ENCODE measurements at places on chromosomes 3 and 15.

DNA sequence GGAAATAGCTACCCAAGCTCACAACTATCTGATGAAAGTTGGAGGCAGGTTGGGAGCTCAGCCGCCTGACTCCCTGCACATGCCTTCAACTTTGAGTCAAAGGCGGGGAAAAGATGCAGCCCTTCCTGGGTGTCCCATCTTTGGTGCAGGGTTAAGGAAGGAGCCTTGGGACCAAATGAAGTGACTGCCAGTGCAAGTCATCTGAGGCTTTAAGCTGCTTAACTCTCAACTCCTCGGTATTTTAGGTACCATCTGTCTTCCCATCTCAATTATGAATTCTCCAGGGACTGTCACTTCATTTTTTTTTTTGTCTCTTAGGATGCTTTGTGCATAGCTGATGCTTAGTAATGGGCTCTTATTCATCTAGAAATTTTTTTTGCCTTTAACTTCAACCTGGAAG lies 408.8 kb upstream of the C2CD4B start:
- DNase-seq = no peak

DNA sequence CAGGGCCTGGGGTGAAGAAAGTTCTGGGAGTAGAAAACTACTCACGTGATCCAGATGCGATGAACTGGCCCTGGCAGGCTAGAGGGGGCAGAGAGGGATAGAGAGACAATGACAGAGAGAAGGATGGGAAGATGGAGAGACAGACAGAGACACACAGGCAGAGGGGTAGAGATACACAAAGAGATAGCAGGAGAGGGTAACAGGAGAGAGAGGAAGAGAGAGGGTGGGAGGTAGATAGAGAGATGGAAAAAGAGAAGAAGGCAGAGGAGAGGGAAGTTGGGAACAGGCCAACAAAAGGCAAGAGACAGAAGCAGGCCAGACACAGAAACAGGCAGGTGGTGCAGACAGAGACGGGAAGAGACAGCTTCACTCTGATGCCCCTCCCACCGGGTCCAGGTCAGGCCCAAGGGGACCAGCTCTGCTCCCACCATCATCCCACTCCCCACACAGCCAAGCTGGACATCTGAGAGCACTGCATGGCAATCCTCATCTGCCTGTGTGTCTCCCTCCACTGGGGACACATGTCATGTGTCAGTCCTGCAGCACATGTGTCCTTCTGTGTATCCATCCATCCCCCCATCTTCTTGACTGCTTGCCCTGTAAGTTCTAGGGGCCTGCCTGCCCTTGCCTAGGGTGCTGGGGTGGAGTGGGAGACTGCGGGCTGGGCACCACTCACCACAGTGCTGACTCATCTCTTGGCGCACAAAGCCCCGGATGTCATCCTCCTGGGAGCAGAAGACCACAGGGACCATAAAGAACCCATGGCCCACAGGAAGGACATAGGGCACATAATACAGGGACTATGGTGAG lies 2.2 kb upstream of the UCN2 start:
- DNase-seq = no peak

DNA sequence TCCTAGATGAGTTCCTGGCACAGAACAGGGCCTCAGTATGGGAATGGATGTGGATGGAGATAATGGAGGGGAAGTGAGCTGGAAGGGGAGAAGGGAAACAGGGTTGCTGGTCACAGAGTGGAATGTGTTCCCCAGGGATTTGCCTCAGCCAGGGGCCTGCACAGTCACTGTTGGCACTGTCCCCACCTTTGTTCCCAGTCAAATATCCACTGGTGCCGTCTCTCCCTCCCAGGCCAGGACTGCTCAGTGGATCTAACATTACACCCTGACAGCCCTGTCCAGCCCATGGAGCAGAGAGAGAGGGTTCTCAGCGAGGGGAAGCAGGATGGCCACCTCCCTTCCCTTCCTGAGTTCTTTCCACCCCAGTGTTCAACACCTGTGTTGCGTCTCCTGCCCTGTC lies 1.5 kb upstream of the PPP1R2 start:
- no peak for DNase-seq

- no peak for DNase-seq
These were observed 26.5 kb downstream of the NEO1 start for GRCh38 chr15:73078722-73079121.

- no peak for DNase-seq
These were observed 215.7 kb downstream of the POLQ start for GRCh38 chr3:121330118-121330517.

DNA sequence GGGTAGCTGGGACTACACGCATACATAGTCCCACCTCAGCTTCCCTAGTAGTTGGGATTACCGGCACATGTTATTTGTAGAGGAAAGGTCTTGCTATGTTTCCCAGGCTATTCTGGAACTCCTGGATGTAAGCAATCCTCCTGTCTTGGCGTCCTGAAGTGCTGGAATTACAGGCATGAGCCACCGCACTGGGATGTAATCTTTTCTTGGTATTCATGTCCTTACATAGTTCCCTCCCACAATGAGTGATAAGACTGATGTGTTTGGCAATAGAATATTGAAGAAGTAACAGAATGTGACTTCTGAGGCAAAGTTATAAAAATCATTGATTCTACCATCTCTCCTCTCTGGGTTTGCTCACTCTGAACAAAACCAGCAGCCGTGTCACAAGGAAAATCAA lies 22.7 kb upstream of the ALCAM start:
- no peak for DNase-seq

DNA sequence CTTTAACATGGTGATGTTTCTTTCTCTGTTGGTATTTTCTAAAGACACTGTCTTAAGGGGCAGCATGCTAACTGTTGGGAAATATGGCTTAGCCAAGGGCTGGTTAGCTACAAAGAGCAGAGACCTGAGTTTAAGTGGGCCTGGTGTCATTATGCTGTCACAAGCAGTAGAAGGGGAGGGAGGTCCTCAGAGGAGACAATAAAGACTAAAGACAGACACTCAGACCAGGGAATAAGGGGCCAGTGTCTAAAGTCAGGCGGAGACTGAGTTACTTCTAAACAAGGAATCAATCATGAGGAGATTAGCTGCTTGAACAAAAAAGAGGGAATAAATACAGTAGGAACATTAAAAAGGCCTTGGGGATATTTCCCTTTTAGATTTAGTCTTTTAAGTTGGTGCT lies 142.7 kb upstream of the DPPA4 start:
- DNase-seq = no peak

GRCh38 chr3:72346526-72346926 lies 501.7 kb downstream of the SHQ1 start:
- no peak for DNase-seq

DNA sequence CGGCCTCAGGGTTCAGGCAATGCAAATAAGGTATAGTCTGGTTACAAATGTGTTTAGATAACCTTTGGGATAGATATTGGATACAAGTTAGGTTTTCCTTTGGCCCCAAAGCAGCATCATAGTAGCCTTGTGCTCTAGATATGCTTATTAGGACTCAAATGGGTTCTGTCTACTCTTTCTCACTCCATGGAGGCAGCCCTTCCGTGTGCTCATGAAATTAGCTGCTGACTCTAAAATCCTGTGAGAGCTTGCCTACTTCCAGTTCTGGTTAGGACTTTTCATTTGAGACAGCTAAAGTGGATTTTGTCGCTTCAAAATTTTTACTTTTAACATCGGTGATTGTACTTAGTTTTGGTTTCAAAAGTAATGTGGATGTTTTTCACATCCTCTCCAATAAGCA lies 1.6 kb downstream of the CDV3 start:
- DNase-seq = no peak

DNA sequence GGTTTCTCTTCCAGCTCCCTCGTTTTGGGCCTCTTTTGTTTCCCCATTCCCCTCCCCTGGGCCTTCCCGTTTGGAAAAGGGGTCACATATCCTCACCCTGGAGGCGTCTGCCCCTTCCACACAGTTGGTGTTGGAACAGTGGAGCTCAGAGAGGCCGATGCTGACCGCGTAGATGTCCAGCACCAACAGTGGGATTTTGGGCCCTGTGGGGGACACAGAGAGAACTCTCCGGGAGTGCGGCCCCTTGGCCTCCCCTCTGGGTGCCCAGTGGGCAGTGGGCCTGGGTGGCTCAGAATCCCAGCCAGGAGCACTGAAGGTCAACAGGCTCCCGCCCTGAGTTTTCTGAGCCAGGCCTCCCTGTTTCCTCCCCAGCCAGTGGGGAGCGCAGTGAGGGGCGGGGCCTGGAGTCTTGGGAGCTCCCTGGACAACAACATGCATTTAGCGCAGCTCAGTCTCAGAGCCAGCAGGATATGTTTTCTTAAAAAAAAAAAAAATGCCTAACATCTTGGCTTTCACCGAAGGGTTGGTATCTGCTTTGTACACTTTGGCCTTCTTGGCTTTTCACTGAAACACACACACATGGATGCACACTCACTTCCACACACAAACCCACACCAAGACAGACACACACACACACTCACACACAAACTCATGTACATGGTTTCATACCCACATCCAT lies 670 bp upstream of the ISLR start:
- no peak for DNase-seq

DNA sequence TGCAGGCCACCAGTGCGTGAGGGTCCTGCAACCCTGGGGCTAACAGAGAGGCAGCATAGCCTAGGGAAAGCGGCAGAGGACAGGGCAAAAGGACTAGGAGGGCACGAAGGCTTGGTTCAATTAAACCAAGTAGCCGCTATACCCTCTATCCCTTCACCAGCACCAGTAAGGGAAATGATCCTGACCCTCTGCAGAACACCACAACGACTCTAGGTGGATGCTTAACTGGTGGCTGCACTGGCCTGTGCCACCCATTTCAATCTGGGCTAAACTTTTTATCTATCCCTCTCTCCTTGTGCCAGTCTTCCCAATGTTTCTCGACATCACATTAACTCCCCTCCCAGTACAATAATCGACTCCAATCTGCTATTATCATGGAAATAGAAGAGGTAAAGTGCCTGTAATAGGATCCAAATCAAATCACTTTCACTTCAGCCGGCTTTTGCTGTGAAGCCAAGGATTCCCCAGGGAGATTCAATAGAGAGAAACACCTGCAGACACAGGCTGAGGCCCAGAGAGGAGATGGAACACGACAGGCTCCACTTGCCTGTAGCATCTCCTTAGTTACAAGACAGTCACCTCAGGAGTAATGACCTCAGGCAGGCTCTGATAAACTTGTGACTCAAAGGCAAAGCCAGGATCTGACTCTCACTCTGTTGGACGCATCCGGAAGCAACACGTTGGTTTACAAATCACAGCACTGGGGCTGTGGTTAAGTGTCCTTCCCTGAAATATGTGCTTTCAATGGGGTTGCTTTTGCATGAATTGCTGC lies 791.6 kb upstream of the ARRDC4 start:
- DNase-seq = no peak

- no peak for DNase-seq
These were observed 181.5 kb upstream of the ICE2 start for GRCh38 chr15:60660290-60661051.

DNA sequence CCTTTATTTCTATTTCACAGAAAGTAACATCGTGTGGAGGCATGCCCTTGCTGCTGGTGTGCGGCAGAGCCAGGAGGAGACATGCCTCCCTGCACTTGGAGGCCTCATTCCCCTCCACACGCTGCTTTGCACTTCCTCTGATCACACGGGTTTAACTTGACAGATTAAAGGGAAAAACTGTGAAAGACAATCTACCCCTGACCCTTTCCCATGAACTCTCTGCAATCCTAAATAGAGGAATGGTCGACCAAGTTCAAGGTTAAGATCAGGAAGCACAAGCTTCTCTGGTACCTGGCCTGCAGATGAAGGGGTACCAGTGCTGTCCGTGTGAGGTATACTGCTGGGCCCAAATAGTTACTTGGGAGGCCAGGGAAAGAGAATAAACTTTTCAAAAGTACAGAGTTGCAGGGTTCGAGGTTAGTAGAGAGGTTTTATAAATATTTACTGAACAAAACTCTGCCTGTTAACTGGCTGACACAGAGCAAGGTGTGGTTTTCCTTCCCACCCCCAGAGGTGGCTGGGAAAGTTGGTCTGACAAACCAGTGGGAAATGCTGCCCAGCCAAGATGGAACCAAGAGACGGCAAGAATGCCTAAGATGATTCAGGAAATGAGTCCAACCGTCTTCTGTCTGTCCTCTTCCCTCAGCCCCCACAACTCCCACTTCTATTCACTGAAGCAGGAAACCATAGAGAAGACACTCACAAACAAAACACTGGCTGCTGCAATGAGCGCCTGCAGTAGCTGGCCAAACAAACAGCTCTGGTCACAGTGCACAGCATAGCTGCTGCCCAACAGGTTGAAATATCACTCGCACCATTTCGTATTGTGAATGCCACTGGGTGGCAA lies 79.6 kb downstream of the IGF2BP2 start:
- no peak for DNase-seq

DNA sequence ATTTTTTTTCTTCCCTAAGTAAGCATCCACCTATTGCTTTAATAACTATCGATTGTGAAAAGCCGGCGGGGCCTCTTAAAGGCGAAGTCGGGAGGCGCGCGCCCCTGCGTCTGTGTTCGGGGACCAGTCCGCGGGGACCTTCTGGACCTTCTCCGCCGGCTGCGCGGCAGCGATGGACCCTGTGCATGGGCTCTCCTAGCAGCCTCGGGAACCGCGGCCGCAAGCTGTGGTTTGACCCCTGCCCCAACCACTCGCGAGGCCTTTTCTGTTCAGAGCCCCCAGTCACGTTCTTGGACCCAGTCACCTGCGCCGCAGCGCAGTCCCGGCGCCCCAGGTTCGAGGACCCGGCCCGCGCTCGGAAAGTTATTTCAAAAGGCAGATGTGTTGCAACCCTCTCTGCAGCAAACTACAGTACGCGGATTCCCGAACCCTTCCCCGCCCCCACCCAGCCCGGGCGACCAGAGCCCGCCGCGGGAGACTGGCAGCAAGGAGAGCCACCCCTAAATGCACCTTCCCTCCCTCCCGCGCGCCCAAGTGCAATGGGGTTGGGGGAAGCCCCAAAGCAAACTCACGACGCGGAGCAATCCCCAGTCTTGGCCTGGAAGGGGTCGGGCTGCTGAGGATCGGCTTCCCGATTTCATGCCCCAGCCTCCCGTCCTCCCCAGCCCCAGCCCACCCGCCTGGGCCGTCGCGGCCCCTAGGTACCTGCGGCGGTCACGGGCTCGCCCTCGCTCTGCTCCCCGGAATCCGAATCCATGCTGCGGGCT lies 684 bp downstream of the TNFAIP8L3 start:
- DNase-seq = no peak

- no peak for DNase-seq
These were observed 13.0 kb downstream of the ZIC1 start for GRCh38 chr3:147422196-147422595.
